ENCODE measurements at places on chromosomes 3 and 15.

DNA sequence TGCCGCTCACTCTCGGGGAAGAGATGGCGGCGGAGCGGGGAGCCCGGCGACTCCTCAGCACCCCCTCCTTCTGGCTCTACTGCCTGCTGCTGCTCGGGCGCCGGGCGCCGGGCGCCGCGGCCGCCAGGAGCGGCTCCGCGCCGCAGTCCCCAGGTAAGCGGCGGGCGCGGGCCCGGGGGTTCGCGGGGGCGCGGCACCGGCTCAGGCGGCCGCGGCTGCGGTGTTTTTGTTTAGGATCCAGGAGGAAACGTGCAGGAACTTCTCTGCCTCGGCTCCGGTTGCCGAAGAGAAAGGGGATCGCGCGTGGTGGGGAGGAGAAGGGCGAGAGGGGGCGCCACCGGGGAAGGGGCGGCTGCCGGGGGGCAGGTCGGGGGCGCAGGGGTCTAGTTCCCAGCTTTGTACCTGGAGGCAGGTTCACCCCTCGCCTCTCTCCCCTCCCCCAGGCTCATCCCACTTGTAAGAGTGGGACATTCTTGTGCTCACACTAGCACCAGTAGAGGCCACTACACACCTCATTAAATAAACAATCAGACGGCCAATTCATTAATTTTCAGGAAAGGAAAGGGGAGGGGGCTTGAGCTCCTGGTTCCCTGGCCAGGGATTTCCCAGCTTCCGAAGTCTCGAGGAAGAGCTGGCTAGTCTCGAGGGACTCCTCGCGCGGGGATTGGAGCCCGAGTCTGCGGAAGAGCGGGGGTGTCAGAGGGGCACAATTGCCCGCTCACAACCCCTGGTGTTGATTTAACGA, 562 bp downstream of the NEO1 start:
- DNase-seq, result no peak

DNA sequence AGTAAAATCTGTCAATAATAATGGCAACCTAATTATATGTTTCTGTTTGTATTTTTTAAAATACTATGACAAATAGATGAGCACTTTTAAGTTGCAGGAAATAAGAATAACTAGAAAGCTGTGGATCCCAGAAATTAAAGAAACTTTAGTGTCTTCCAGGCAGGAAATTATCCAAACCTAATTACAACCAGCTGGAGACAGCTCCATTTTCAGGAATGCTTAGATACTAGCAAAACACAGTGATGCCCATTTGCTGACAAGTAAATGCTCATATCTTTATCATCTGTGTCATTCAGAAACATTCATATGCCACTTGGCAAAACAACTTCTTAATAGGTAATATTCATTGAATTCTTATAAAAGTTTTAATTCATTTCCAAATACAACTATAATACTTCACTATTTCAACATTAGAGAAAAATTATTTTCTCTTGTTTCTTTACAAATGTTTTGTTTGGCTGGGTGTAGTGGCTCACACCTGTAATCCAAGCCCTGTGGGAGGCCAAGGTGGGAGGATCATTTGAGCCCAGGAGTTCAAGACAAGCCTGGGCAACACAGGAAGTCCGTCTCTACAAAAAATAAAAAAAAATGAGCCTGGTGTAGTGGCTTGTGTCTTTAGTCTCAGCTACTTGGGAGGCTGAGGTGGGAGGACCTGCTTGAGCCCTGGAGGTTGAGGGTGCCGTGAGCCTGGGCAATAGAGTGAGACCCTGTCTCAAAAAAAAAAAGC, 169.1 kb upstream of the TSPAN3 start:
- no peak for DNase-seq

DNA sequence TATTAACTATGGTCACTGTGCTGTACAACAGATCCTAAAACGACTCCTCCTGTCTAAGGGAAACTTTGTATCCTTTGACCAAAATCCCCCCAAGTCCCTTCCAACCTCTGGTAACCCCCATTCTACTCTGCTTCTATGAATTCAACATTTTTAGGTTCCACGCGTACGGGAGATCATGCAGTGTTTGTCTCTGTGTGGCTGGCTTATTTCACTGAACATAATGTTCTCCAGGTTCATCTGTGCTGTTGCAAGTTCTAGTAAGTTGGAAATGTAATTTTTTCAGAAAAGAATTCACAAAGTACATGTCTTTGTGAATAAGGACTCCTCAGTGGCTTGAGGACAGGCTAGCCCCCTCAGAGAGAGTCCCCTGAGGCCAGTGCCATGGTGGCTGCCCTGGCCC, 66.1 kb downstream of the ATP10A start:
- DNase-seq, result no peak

- DNase-seq, result peak; percentile 30
These were observed 8.4 kb downstream of the VWA5B2 start for GRCh38 chr3:184237807-184238206.

DNA sequence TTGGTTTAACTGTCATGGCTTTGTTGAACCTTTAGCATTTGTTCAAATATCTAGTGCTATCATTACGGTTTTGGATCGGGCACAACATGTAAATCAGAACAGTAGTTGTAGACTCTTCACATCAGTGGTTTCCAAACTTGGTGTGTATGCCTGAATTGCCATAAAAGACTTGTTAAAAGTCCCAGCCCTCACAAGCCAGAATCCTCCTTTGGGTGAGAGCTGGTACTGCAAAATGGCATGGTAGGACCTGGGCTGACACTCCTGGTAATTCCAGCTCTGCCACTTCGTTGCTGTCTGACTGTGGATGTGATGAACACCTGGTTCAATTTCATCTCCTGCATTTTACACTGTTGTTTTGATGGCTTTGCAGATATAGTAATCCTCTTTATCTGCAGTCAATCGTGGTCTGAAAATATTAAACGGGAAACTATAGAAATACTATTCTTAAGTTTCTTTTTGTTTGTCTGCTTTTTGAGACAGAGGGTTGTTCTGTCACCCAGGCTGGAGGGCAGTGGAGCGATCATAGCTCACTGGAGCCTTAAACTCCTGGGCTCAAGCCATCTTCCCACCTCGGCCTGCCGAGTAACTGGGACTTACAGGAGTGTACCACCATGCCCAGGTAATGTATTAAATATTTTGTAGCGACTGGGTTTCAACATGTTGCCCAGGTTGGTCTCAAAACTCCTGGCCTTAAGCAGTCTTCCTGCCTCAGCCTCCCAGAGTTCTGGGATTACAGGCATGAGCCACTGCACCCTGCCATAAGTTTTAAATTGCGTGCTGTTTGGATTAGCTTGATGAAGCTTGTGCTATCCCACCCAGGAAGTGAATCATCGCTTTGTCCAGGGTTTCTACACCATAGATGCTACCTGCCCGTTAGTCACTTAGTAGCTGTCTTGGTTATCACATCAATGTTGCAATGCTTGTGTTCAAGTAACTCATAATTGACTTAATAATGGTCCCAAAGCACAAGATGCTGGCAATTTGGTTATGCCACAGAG, 61.6 kb downstream of the RAB7A start:
- peak; percentile 75 for DNase-seq

GRCh38 chr3:151949706-151950105, 76.3 kb downstream of the SUCNR1 start:
- no peak for DNase-seq

Measured in MV-4-11 (cell line).